HCT116 (cell line): ENCODE measurements at places on chromosomes 12 and 14.

DNA sequence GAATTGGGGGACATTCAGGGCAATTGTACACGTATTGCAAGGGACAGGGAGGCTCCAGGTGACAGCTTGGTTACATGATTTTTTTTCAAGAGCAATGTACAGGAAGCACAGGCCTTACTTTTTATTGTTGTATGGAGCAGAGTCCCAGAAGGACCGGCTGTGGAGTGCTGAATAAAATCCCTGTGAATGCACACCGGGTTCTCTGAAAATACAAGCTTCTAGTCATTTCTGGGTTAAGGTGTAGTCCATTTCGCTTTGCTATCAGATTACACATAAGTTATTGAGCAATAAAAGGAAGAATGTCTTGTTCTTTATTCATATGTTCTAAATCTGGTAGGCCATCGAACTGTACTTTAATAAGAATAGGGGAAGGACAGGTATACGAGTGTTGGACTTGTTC lies 52.2 kb downstream of the PDE3A start:
- DNase-seq = no peak

DNA sequence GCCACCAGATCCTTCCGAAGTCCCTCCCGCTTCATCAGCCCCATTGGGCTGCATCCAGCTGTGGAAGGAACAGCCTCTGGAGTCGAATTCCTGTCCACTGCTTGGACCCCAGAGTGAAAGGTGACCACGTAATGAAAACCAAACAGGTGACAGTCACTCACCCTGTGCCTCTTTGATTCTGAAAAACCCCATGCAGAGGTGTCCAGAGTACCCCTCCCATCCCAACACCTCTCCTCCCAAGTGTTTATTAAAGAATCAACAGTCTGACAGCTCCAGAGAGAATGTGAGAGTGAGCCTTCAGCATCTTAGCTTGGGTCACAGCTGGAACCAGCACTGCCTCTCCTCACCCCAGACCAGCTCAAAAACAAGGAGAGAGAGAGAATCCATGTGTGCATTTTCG lies 178.6 kb upstream of the NOS1 start:
- no peak for DNase-seq

- no peak for DNase-seq
Measured at GRCh38 chr12:86623267-86623666, 367.1 kb upstream of the MGAT4C start.

DNA sequence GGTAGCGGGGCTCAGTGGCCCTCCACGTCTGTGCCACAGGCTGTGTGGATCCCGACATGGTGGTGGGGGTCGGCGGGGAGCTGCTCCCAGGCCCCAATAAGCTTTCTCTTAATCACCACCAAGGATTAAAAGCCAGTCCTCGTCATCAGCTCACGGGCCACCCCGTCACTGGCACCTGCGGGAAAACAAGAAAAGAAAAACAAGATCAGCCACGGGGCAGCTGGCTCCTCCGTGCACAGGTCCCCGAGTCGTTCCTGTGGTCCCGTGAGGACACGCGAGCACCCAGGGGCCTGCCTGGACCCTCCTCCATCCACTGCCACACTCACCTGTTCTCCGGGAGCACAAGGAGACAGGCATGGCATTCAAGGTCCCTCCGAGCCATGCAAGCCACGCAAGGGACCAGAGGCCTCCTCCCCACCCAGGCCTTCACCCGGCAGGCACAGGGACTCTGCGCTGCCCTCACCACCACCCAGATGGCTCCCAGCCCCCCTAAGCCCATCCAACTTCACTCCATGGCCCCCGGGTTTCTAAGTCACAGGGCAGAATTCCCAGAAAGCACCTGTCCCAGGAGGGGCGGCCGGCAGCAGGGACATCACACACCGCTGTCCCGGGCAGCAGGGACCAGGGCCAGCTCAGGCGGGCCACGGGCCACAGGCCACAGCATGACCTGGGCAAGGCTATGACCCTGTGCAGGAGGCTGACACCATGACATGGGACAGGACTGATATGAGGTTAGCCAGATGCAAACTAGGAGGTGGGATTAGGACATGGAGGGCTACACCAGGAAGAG lies 72.0 kb downstream of the NCOR2 start:
- no peak for DNase-seq

DNA sequence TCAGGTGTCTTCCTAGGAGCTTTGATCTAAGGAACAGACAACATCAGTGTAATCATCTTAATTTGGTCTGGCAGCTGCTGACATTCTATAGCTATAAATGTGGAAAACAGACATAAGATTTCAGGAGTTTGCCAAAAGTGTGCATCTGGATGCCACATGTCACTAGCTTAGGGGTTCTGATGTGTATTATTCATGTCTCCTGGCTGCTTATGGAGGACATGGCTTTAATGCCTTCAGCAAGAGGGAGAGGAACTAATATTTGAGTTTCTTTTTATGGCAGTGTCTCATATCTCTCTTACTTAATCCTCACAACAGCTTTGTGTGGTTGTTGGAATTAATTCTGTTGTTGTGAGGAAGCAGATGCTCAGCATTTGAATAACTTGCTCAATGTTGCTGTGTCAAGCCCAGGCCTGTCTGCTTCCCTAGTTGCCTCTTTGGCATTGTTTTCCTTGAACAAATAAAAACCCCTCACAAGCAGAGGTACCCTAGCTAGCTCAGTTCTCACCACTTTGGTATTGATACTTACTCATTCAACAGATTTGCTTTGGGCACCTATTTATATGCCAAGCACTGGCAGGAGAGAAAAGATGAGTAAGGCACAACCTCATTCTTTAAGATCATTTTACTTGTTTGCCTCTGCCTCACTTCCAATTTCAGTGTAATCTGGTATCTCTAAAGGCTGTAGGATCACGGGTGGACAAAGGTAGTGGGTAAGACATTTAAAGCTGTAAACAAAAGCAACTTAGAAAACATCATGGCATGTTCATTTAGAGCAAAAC lies 39.8 kb upstream of the EID3 start:
- DNase-seq = no peak

DNA sequence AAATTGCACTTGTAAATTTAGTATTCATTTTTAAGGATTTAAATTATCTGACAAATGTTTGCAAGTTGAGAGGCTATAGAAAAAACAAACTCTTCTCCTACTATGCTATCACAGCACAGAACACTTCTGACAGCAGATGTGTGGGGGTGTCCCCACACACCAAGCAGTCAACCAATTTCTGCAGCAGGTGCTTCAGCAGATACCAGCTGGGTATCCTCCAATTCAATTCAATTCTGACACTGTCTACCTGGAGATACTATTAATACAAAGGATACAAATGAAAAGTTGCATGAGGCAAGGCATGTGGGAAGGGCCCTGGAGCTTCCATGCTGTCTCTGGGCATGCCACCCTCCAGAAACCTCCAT lies 35.1 kb downstream of the PCNX1 start:
- DNase-seq = no peak

DNA sequence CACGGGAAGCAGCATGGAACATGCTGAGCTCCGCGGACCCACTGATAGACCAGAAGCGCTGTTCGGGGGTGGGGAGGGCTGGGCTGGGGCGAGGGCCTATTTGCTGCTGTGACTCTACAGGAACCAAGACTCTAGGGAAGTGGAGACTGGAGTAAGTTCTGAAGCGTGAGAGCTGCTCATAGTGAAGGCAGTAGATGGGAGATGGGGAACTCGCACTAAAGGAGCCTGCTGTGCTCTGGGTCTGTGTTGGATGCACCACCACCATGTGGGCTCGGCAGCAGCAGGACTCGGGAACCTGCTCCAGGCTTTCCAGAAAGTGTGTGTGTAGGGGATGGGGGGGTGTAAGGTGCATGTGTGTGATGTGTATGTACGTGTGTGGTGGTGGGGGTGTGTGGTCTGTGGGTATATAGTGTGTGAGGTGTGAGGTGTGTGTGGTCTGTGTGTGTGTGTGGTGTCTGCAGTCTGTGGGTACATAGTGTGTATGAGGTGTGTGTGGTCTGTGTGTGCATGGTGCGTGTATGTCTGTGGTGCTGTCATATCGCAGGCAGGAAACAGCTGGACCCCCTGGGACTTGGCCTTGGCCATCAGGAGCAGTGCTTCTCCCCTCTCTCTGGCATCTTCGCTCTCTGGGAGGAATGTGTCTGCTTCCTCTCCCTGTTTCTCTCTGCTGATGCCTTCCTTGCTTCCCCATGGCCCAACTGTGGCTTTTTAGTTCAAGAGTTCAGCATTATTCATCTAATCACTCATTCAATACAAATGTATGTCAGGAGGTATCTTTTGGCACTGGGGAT lies 378.9 kb downstream of the FUT8 start:
- DNase-seq = no peak

DNA sequence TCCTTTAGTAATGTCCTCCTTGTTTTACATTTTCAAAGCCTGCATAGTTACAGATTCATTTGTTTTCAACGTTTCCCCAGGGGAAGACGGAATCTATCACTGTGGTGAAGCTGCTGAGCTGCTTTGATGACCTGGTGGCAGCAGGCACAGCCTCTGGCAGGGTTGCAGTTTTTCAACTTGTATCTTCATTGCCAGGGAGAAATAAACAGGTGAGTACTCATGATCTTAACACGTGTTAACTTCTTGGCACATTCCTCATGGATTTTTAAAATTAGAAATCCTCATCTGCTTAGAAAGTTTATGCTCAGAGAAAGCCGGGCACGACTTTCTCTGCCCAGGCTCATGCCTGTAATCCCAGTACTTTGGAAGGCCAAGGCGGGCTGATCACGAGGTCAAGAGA lies 44.5 kb downstream of the TECPR2 start:
- DNase-seq = no peak

DNA sequence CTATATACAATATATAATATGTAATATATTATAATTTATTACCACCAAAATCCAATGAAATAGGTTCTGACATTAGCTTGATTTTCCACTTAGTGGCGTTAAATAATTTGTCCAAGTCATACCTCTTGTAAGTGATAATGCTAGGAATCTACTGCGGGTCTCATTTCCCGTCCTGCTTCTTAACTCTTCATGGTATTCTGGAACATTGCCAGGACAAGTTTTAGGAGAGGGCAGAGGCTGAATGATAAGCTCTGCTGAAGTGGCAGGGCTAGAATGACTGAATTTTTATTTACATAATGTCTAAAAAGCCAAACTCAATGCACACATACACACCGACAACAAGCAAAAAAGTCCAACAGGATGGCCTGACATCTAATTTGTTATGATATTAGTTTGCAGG lies 70.4 kb upstream of the PTPRQ start:
- no peak for DNase-seq

- no peak for DNase-seq
Measured at GRCh38 chr14:75876530-75876929, 105.3 kb downstream of the TGFB3 start.

- DNase-seq = no peak
Measured at GRCh38 chr12:85820101-85820500, 16.1 kb downstream of the RASSF9 start.

DNA sequence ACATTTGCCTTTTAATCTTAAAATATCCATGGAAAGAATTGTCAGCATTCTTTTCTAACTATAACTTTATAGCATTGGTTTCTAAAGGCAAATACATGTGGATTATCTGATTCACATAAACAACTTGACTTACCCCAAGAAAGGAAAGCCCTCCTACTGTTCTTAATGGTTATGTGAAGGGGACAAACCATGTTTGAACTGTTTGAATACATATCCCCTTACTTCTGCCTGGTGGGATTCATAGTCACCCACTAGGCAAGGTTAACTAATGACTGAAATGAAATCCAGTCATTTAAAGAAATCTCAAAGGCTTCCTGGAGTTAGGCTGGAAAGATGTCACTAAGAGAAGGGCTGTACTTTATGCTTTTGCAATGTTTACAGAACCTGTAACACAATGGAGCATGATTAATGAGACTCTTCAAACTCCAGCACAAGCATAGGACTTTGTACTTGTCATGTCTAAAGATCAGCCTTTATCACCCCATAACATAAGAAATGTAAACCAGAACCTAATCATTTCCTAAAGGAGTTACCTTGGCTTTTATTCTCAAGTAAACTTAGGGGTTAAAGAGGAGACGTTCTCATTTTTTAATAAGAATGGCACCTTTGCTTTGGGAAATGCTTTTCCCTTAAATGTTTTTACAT lies 10.2 kb upstream of the FLRT2 start:
- DNase-seq = no peak

DNA sequence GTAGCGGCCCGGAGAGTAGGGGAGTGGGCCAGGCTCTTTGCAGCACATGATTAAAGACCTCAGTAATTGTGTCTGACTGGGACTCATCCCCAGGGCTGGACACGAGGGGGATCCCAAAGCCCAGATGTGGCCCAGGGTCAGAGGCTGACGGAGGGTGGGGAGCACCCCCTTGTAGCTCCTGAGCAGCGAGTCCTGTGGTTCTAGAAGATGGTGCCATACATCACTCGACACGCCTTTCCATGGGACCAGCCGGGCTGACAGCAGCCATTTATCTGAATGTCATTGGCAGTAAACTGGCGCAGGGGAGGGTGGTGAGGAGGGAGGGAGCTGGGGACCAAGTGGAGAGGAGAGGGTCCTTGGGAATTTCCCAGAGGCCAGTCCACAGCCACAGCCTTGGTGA lies 65.1 kb upstream of the FAM222A start:
- no peak for DNase-seq

GRCh38 chr12:121514184-121514742 lies 66.6 kb downstream of the KDM2B start:
- DNase-seq = no peak

GRCh38 chr12:102483466-102483865 lies 3.1 kb upstream of the IGF1 start:
- DNase-seq = no peak

DNA sequence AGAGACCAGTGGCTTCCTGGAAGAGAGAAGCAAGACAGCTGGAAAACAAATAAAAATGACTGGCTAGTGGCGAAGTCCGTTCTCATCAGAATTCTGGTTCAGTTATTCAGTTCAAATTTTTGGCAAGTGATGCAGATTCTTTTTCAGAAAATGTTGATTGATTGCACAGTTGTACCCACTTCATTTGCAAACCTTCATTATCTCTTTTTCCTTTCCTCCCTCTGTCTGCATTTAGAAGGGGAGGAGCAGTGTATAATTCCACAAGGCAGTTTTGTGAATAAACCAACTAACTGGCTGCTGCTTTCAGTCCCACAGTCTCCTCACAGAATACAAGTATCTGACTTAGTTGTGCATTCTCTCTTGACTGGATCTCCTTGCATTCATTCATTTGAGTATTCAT lies 417.5 kb downstream of the NPAS3 start:
- DNase-seq = no peak

- DNase-seq = no peak
Measured at GRCh38 chr12:123828854-123829547, 66.9 kb downstream of the DNAH10 start.

GRCh38 chr12:55816881-55817344 lies 611 bp downstream of the SARNP start:
- no peak for DNase-seq

DNA sequence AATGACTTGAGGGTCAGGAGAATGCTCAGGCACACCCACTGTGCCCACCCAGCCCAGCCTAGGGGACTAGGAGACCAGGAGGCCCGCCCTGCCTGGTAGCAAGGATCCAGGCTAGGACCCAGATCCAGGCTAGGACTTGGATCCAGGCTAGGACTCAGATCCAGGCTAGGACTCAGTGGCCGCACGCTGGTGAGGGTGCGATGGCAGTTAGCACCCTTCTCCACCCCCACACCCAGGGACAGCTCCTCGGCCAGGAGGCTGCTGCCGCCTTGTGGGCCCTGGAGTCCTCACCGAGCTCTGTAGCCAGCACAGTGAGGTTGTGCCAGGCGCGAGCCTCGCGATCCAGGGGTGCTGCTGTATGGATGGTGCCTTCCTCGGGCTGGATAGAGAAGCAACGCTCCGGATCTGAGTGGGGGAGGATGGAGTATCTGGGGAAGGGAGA lies 5.1 kb downstream of the CDH24 start:
- DNase-seq = no peak
